ENCODE measurements at places on chromosomes 6 and 20. TPM values are rescaled to one million over a fixed set of nuclear protein-coding genes. Genes with fewer than 3 reads are reported as not detected.

GRCh38 chr6:166197361-166197760 is 29.7 kb upstream of the TBXT start:
- DNase-seq, result no peak

DNA sequence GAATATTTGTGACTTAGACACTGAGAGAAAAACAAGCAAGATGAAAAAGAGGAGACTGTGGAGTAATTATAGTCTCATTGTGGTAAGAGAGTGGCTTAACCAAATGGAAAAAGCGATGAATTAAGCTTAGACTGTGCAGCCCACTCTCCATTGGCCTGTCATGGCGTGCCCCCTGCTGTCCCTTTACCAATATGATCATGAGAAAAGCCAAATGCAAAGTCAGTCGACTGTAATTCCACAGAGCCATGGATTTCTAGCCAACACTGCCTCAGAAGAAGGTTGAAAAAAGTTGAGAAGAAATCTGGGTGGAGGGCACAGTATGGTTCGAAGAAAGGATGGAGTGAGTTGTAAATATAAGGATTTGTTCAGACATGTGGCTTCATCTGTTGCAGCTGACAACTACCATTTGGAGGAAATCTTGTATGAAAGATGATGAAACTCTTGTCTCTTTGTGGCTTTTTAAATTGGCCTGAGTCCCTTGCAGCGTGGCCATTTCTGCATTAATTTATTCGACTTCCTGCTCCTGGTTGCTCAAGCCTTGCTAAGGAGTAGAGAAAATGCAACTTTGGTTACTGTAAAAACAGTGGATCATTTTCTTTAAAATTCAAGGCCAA is 251.4 kb downstream of the DOK5 start:
- DNase-seq, result no peak

Gene COL12A1
- 110 TPM for total RNA-seq

- DNase-seq, result no peak
These were observed 528.3 kb downstream of the CD83 start for GRCh38 chr6:14645841-14646240.

DNA sequence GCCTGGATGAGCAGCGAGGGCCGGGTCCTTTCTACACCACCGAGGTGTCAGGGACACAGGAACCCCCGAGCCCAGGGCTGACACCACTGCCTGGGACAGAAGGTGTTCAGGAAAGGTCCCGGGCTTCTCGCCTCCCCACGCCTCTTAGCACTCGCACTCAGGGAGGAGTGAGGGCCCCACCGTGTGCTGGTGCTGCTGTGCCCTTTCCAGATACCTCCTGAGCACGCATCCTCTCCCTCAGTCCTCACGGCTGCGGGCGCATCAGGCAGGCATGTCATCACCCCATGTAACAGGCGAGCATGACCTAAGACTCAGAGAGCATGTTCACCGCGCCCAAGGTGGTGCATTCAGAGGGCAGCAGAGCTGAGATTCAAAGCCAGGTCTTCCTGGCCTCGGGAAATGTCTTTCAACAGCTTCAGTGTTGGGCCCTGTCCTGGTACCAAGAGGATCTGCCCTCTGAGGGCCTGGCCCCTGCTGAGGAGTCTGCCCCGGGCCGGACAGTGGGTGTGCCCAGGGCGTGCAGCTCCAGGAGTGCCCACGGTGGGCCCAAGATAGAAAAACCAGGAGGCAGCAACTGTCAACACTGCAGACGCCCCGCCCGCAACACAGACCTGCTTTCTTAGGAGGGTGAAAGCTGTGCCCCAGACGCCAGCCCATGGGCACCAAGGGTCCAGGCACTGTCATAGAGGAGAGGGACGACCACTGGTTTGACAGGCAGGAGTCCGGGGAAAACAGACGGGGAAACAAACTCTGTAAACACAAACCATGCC is 29.2 kb downstream of the TGM2 start:
- DNase-seq, result no peak

DNA sequence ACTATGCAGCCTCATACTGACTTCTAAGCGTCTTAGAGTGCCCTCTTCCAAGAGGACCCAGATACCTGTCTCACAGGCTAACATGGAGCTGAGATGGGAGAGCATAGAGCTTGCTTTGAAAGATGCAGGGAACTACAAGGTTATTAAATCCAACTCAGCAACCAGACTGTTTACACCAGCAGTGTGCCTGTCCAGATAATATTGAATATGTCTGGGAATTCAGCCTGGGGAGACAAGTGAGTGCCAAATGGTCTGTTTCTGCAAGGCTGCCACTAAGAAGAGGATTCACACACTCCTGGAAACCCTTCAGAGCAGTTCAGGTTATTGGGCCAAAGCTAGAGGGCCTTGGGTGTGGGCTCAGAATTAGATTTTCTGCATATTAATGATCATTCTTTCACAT is 547.8 kb downstream of the PTPRT start:
- no peak for DNase-seq

Gene CAP2
- 12.3 TPM for total RNA-seq

GRCh38 chr20:36217226-36217625 is 19.1 kb upstream of the AAR2 start:
- peak; percentile 22 for DNase-seq

Gene TMEM200A
- total RNA-seq, result not detected

DNA sequence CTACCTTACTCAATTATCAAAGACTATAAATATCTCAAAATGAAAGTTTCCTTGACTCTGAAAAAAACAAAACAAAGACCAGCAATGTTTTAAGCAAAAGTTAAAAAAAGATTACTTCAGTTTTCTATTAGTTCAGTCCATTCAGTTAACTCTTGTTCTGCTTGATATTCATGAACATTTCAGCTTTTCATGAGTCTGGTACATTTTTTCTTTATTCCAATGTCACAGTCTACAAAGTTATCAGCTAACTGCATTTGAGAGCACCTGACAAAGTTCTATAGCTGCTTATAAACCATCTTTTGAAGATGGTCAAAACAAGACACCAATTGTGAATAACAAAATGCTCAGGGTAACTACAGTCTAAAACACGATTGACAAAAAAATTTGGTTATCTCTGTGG is 156.1 kb upstream of the NOX3 start:
- DNase-seq, result no peak

Gene MCCD1
- total RNA-seq, result not detected

Gene SCRT2
- total RNA-seq, result not detected

- no peak for DNase-seq
These were observed 127.1 kb upstream of the ZFP64 start for GRCh38 chr20:52318651-52319050.

Gene SULF2
- 82.2 TPM for total RNA-seq

Gene WFDC12
- total RNA-seq, result not detected

Gene MRAP2
- 0.15 TPM for total RNA-seq

DNA sequence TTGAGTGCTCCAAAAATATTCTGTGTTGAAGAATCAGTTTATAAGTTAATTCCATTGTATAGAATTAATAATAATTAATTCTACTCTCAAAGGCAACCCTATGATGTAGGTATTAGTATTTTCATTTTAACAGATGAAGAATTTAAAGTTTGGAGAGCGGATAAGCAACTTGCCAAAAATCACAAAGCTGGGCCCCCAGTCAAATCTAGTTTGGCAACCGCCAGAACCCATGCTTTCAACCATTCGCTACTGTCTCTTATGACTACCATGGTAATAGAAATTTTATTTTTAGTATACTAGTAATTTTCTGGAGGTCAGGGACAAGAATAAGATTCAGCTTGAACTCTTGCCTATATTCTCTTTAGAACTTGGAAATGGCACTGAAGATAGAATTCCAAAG is 229.8 kb downstream of the IBTK start:
- no peak for DNase-seq

- no peak for DNase-seq
These were observed 261.2 kb upstream of the MARCKS start for GRCh38 chr6:113595911-113596376.

All from MCF 10A (cell line).